Fibroblast of skin of back (primary cell): ENCODE measurements at places on chromosomes 2 and 18.

- DNase-seq = no peak
These were observed 157.2 kb upstream of the TMEM200C start for GRCh38 chr18:6052449-6052913.

DNA sequence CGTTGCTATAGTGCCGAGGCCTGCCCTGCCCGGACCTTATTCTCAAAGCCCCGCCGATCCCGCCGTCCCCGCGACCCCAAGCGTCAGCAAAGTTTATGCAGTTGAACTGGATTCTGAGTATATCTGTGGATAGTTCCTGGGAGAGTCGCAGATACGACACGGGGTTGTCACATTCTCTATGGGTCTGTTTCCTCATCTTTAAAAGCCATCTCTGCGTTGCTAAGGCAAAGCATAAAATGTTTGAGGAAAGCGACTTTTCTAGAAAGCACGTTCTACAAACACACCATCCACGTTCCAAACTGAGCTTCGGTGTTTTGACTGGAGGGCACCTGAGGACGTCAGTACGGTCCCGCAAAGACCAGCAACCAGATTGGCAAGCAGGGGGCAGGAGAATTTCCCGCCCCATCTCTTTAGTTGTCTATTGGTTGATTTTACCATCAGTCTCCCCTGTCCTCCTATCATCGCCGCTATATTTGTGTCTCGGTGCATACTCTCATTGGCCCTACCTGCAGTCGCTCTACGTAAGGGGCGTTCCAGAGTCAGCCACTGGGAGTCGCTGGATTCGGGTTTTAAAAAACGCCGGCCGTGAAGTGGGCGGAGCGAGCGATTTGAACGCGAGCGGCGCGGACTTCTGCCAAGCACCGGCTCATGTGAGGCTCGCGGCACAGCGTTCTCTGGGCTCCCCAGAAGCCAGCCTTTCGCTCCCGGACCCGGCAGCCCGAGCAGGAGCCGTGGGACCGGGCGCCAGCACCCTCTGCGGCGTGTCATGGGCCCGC lies at the start of gene CENPA:
TSS of gene CENPA (plus strand) at position 626 of the 776 bp plus-strand sequence. CDS start at position 767, 141 bp downstream.
- peak; percentile 100 for DNase-seq

GRCh38 chr2:24886126-24886501 lies 33.9 kb downstream of the ADCY3 start:
- no peak for DNase-seq

DNA sequence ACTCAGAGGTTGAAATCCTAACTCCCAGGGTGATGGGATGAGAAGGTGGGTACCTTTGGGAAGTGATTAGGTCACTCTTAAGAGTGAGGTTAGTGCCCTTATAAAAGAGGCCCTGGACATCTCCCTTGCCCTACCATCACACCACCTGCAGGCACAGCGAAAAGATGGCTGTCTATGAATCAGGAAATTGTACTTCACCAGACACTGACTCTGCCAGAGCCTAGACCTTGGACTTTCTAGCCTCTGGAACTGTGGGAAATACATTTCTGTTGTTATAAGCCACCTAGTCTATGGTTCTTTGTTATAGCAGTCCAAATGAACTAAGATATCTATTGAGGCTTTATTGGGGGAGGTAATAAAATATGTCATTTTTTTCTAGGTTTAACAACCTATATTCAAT lies 203.6 kb downstream of the SLC8A1 start:
- no peak for DNase-seq

DNA sequence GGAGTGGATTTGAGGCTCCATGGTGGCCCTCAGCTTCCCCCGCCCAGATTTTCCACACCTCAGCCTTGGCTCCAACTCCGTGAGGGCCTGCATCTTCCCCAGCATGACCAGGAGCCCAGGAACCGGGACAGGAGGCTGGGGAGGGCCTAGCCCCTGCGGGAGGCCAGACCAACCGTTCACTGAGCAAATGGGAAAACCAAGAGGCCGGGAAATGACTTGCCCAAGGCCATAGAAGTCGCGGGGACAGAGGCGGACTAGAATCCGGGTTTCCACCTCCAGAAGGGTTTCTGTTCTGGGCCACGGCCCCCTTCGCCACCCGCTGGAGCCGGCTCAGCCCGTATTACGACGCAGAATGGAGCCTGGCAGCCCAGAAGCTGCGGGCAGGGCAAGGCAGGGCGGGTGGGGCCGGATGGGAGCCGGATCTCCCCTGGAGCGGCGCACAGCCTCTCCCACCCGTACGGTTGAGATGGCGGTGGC lies 7.9 kb upstream of the CRYBA2 start:
- DNase-seq = no peak

DNA sequence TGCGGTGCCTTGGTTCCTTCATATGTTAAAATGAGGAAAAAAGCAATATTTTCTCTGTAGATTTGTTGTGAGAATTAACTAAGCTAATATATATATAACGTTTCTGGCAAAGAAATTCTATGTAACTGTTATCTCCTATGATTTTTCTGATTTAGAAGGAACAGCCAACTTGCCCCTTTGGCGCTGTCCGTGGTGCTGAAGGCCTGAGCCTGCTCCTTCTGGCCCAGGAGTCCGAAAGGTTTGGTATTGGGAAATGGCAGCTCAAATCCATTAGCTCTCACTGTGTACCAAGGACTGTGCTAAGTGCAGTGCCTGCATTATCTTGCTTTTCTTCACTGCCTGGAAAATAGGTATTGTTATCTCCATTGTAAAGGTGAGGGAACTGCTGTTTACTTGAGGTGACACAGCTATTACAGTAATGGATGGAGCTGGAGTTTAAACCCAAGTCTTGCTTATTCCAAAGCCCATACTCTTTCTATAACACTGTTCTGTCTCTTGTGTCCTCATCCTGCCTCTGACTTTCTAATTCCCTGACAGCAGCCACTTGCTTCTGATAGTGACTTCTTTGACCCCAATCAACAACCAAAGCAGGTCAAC lies 52.2 kb downstream of the C1QL2 start:
- DNase-seq = peak; percentile 46

- DNase-seq = no peak
These were observed 52.4 kb upstream of the TEX51 start for GRCh38 chr2:126846241-126846640.

GRCh38 chr2:436205-436604 lies 148.3 kb upstream of the ALKAL2 start:
- no peak for DNase-seq

- DNase-seq = no peak
These were observed 22.8 kb upstream of the RUFY4 start for GRCh38 chr2:218046238-218046637.

DNA sequence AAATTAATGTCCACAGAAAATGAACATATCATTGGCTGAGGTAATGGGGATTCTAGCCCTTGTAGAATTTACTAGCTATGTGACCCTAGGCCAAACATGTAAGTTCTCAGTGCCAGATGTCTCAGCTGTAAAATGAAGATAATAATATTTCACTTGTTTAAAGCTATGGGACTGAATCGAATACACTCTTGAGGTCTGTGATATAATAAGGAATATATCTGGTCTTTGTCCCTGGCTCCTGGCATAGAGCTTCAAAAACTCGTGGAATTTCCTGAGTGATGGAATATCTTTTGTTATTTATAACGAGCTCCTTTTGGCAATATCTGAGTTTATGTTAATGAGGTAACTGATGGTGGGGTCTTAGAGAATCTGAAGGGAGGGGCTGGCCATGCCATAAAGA lies 201.4 kb upstream of the CYP26B1 start:
- no peak for DNase-seq
